ENCODE measurements at places on chromosomes 5 and 9. TPM values are rescaled to one million over a fixed set of nuclear protein-coding genes. Genes with fewer than 3 reads are reported as not detected.

The NTNG2 gene
- total RNA-seq = 5.4 TPM

The PCDHGA5 gene
- total RNA-seq = not detected

The PCDHGB4 gene
- total RNA-seq = not detected

The CIZ1 gene
- 128 TPM for total RNA-seq

The KIF12 gene
- total RNA-seq = not detected

The SLC34A3 gene
- not detected for total RNA-seq

The PDLIM7 gene
- total RNA-seq = 31.6 TPM

The CDH18 gene
- not detected for total RNA-seq

The C5orf46 gene
- total RNA-seq = not detected

The FGD3 gene
- total RNA-seq = 156 TPM

The HTR4 gene
- total RNA-seq = not detected

The PCDHA9 gene
- not detected for total RNA-seq

The CDH6 gene
- total RNA-seq = not detected

The RAD23B gene
- total RNA-seq = 89.7 TPM

The AJM1 gene
- 4.0 TPM for total RNA-seq

The HTR1A gene
- not detected for total RNA-seq

The CCDC112 gene
- total RNA-seq = 2.1 TPM

The CNTLN gene
- 1.9 TPM for total RNA-seq

The SHC3 gene
- not detected for total RNA-seq

The ESM1 gene
- total RNA-seq = not detected

The RNF224 gene
- total RNA-seq = not detected

The ADAMTS16 gene
- total RNA-seq = not detected

The SCGB3A2 gene
- not detected for total RNA-seq

The C9 gene
- total RNA-seq = not detected

All from activated CD4-positive, alpha-beta T cell treated with anti-CD3 and anti-CD28 coated beads, Interleukin-2, amount 10 ng/mL, durations not matched to agents 7 days and 5 days (primary cell).